ENCODE measurements at places on chromosomes 7 and 10.

DNA sequence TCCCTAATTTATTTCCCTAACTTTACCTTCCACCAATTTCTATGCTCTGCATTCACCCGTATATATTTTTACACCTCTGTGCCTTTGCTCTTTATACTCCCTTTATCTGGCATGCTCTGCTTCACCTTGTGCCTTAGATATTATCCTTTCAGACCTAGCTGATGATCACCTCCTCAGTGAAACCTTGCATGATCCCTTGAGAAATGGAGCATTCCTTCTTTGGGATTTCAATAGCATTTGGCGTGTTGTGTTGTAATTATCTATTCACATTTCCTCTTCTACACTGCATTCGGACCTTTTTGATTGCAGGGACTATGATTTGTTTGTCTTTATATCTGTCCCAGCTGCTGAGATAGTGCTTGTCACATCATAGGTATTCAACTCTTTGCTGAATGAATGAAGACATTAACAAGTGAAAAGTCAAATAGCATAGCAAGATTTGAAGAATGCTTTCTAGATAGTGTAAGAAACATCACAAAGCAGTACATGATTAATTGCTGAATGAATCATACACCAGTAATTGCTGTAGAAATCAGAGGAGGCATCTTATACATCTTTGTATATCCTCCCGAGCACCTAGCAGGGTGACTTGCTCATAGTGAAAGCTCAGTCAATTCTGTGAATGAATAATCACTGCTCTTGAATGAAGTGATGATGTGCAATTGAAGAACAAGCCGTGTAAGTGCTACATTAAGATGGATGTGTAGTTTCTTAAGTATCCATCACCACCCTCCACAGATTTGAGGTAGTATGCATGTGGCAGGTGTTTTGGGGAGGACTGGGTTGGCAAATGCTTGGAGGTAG lies 2.0 kb upstream of the TM9SF3 start:
- DNase-seq, result peak; percentile 11
- no peaks in the 10 kb centered on the region for H3K27me3 ChIP-seq
- H3K27ac ChIP-seq, result no peak overlapping the region

GRCh38 chr7:123351516-123352505 lies 152.0 kb upstream of the SLC13A1 start:
- DNase-seq, result peak; percentile 86
- no peak overlapping the region for H3K27ac ChIP-seq
- H3K4me3 ChIP-seq, result no peak overlapping the region

DNA sequence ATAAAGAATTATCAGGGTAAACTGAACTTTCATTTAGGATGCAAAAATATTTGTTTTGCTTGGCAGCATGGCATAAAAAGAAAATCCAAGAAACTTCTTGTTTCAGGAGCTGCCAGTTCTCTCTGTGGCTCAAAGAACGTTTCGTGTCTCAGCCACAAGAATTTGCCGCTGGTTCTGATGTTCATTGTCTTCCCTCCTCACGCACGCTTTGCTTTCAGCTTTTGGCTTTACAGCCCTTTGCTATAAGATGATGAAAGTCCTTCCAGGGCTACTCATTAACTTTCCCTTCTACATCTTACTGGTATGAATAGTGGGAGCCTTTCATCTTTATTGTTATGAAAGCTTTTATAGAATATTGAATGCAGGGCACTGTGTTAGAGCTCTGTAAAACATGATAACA lies 124.7 kb downstream of the BICC1 start:
- DNase-seq, result no peak
- no peaks in the 10 kb centered on the region for H3K36me3 ChIP-seq
- no peak overlapping the region for H3K4me3 ChIP-seq
- H3K27ac ChIP-seq, result no peak overlapping the region
- H3K27me3 ChIP-seq, result no peaks in the 10 kb centered on the region

GRCh38 chr7:24908727-24909126 lies 71.3 kb downstream of the OSBPL3 start:
- H3K27me3 ChIP-seq, result no peaks in the 10 kb centered on the region
- H3K36me3 ChIP-seq, result no peaks in the 10 kb centered on the region
- H3K27ac ChIP-seq, result no peak overlapping the region
- H3K4me3 ChIP-seq, result no peak overlapping the region

DNA sequence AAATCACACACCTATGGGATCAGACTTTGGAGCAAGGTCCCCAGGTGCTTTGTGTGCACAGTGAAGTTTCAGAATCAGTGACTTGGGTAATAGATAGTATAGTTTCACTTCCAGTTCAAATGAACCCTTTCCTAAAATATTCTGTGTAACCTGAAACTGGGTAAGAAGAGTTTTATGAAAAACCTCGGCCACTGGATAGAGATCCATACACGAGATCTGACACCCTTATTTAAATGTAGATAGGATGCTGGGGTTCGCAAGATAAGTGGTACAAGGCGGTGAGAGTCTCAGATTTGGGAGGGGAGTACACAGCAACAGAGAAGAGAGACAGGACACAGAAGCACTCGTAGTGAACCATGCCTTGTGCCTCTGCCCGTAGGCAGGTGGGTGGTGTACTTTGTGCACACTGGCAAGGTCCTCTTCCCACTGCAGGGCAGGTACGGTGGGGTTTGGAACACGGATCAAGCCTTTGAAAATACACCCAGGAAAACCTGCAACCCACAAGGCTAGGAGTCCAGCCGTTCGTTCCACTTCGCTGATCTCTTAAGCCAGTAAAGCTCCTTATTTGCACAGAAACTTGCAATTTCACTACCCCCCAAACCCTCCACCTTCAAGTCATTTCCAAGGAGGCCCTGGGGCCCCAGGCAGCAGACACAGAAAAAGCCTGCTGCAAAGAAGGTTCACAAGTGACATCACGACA lies 162.8 kb downstream of the USP6NL start:
- no peak for DNase-seq
- no peak overlapping the region for H3K27ac ChIP-seq
- H3K4me1 ChIP-seq, result peaks cover 17% of the 10 kb centered on the region
- no peak overlapping the region for H3K4me3 ChIP-seq

DNA sequence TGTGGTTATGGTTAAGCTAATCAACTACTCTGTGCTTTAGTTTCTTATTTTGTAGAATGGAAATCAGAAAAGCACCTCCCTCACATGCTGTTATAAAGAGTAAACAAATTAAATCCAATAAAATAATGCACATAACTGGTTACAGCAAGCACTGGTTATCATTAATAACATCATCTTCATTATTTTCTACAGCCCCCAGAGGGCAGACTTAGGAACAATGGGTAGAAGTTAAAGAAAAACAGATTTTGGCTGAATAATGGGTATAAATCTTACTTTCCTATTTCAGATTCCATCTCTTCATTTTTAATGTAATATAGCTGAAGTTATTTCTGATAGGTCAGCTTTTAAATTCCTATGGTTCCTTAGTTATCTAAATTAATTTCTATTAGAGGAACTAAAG lies 126.5 kb downstream of the DOCK4 start:
- no peaks in the 10 kb centered on the region for H3K4me1 ChIP-seq
- no peaks in the 10 kb centered on the region for H3K36me3 ChIP-seq
- DNase-seq, result no peak
- no peak overlapping the region for H3K27ac ChIP-seq

DNA sequence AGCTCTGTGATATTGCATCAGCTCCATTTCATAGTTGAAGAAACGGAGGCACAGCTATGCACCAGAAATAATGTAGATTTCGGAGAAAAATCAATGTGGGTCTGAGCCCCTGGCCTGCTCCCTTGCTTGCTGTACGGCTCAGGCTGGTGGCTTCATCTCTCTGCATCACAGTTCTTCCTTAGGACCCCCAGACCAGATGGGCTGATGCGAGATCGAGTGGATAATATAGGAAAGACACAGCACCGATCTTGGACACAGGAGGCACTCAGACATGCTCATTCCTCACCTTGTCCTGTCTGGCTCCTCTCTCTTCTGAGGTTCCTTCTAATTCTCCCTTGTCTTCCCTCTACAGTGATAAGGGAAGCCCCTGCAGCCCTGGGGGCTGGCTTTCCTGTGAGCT lies 365.9 kb upstream of the ZMIZ1 start:
- H3K27ac ChIP-seq, result no peak overlapping the region
- DNase-seq, result no peak
- no peaks in the 10 kb centered on the region for H3K27me3 ChIP-seq
- H3K4me1 ChIP-seq, result peaks cover 20% of the 10 kb centered on the region

GRCh38 chr10:35386594-35387174 lies 50.4 kb downstream of the CCNY start:
- no peak overlapping the region for H3K4me3 ChIP-seq
- no peak overlapping the region for H3K27ac ChIP-seq
- H3K27me3 ChIP-seq, result no peaks in the 10 kb centered on the region
- H3K4me1 ChIP-seq, result no peaks in the 10 kb centered on the region
- no peaks in the 10 kb centered on the region for H3K36me3 ChIP-seq
- DNase-seq, result no peak

All from spinal cord (tissue), 10 donors.